ENCODE measurements at places on chromosomes 7 and 10. TPM values are rescaled to one million over a fixed set of nuclear protein-coding genes. Genes with fewer than 3 reads are reported as not detected.

DNA sequence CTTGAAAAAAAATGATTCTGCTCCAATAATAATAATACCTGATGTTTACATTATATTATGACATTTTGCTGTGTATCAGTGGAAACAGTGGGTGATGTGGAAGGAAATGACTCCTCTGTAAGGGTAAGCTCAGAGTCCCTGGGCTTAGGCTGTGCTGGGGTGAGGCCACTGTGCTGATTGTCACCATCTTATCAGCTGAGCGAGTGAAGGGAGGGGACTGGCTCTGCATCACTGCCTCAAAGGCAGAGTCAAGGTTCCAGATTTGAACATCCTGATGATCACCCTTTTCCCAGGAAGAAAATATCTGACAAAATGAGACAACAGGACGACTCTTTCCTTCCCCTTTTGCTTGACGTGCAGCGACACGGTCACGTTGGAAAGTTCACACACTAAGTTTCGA lies 24.0 kb upstream of the HABP2 start:
- DNase-seq = no peak

GRCh38 chr10:100182281-100182680 lies 3.5 kb downstream of the ERLIN1 start:
- DNase-seq = no peak

Gene CEP55
- total RNA-seq = 21.5 TPM

- DNase-seq = no peak
Measured at GRCh38 chr7:70520611-70521010, 611.3 kb upstream of the GALNT17 start.

- DNase-seq = no peak
Measured at GRCh38 chr10:5911670-5912069, 21.6 kb downstream of the FBH1 start.
